ENCODE measurements at places on chromosomes 5 and 9. TPM values are rescaled to one million over a fixed set of nuclear protein-coding genes. Genes with fewer than 3 reads are reported as not detected.

Gene SNAPC4
- 22.0 TPM for polyA plus RNA-seq

DNA sequence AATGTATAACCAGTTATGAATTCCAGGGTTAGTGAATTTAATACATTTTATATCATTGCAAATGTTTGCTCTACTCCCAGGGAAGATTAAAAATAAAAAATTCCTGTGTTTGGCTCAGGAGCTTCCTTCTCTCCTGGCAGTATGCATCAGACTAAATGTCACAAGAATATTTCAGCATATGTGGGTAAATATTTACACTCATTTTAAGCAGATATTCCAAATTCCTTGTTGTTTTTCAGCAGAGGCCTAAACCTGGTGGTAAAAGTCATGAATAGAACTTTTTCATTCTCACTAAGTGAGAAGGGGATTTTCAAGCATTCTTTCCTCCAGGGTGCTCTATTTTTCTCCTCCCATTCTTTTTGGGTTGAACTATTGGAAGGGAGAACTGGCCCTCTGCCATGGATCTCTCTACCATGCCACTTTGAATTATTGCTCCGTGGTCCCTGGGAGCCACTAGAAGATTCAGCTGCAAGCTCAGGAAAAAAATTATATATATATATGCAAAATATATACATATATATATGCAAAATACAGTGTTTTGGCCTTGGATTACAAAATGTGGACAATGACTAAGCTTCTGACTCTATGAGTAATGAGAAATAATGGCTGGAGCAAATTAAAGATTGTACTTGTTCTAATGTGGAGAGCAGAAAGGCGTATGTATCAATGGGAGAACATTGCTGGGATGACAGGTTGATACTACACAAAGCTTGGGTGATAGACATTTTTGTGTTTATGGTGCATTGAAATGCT, 180.6 kb upstream of the PAPPA start:
- no peaks in the 10 kb centered on the region for H3K4me1 ChIP-seq
- no peak overlapping the region for H3K4me3 ChIP-seq
- H3K27me3 ChIP-seq, result no peaks in the 10 kb centered on the region
- no peak overlapping the region for H3K27ac ChIP-seq
- DNase-seq, result no peak
- no peaks in the 10 kb centered on the region for H3K36me3 ChIP-seq

GRCh38 chr5:117318528-117318927, 743.9 kb upstream of the SEMA6A start:
- no peak for DNase-seq
- H3K27ac ChIP-seq, result no peak overlapping the region
- no peaks in the 10 kb centered on the region for H3K36me3 ChIP-seq

DNA sequence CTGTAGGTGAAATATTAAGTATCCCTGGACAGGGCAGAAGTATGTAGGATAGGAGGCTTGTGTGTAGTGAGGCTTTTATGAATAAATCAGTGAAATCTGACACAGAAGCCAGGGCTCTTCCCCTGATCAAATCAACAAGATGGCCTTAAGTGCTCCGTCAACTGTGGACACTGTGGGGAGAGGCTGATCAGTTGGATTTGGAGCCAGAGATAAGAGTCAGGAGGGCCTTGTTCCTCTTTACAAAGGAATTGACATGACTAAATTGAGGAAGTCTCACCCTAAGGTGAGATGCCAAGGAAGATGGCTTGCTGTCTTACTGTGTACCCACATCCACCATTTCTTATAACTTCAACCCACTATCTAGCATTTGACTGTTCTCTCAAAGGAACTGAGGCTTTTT, 91.6 kb upstream of the PRRC1 start:
- no peaks in the 10 kb centered on the region for H3K27me3 ChIP-seq
- DNase-seq, result no peak
- H3K4me1 ChIP-seq, result no peaks in the 10 kb centered on the region
- no peaks in the 10 kb centered on the region for H3K36me3 ChIP-seq

DNA sequence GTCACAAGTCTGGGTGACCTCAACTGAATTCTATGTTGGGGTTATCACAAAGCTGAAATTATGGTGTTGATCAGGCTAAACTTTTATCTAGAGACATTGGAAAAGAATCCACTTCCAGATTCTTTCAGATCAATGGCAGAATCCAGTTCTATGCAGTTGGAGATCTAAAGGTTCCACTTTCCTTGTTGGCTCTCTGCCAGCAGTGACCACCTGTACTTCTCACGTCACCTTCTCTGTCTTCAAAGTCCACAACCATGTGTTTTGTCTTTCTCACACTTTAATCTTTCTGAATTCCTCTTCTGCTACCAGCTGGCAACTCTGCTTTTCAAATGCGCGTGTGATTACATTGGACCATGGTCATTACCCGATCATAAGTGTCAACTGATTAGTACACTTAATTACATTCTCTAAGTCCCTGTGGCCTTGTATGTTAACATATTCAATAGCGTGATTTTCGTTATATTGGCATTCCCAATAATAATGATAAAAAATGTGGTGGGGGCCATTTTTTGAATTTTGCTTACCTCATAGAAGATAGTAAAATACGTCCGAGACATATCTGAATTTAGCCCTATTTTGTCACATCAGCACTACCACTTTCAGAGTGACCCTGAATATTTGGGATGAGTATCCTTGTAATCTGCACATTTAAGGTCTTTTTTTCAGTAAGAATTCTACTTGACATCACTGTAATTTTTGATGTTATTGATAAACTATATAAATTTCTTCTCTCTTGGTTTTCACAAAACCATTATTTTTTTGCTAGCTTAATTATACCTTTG, 73.7 kb upstream of the PRDM9 start:
- H3K4me3 ChIP-seq, result no peak overlapping the region
- no peaks in the 10 kb centered on the region for H3K27me3 ChIP-seq
- no peaks in the 10 kb centered on the region for H3K4me1 ChIP-seq

DNA sequence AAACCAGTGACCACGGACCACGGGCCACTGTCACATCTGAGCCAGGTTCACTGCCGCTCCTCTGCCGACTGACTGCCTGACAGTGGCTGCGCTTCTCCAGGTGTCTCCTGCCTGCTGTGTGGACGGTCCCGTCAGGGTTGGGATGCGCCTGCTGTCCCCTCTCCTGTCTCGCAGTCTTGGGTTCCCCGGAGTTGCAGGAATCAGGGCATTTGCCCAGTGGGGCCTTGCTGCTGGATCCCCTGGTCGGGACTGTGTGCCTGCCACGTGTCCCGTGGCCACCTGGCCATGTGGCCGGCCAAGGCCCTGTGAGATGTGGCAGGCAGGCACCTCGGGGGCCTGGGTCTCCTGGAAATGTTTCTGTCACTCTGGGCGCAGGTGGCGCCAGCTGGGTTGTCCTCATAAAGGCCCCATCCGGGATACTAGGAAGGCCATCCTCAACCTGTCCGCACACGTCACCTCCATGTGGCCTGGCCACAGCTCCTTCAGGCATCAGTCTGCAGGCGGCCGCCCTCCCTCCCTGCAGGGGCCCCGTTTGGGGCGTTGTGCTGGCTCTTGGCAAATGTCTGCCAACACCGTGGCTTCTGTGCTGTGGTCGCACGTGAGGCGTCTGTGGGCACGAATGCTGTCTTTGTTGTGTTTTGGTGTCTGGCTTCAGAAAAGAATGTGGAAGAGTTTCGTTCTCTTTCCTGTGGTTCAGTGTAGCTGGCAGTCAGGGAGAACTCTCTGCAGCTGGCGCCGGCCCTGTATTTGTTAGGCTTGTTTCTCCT, 6.4 kb upstream of the TOR4A start:
- H3K36me3 ChIP-seq, result peaks cover 11% of the 10 kb centered on the region
- peak; percentile 20 for DNase-seq
- no peaks in the 10 kb centered on the region for H3K27me3 ChIP-seq
- H3K27ac ChIP-seq, result no peak overlapping the region
- peaks cover 17% of the 10 kb centered on the region for H3K4me1 ChIP-seq
- H3K4me3 ChIP-seq, result no peak overlapping the region

Gene ELL2
- polyA plus RNA-seq, result 21.0 TPM

Gene BSPRY
- 12.5 TPM for polyA plus RNA-seq

Gene SLC36A2
- not detected for polyA plus RNA-seq

GRCh38 chr9:131018621-131019020, 9.6 kb downstream of the LAMC3 start:
- no peak overlapping the region for H3K27ac ChIP-seq
- H3K4me3 ChIP-seq, result no peak overlapping the region
- DNase-seq, result no peak
- H3K36me3 ChIP-seq, result no peaks in the 10 kb centered on the region
